ENCODE measurements at places on chromosomes 4 and X.

DNA sequence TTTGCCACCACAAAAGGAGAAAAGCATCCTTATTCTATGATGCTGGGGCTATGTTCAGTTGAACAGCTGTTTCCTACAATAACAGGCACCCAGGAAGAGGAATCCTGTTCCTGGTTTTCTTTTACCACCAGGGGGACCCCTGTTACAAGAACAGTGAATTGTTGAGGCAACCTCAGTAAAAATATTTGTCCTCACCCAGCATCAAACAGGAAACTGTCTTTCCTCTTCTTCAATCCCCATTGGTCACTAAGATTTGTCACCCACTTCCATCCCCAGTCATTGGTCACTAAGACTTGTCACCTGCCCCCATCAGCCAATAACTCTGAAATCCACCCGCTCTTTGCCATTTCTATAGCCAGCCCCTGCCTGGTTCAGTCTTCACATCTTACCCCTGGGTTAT lies 143.5 kb upstream of the GALNT7 start:
- no peak for DNase-seq

DNA sequence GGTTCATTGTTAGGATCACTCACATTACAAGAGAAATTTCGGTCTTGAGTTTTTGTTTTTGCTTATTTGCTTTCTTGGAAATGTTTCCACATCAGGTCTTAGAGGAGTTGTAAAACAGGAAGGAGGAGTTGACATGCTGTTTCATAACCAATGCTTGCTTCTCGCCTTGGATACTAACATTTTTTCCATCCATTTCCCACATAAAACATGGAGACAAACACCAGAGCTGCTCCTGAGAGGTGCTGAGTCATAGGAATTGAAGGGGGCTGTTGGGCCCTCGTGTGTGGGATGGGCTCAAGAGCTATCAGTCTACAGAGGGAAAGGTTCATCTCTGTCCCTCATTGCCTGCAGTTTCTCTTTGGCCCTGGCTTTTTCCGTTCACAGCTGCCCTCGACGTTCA lies 29.9 kb downstream of the TBL1X start:
- no peak for DNase-seq

GRCh38 chrX:72348247-72348979 lies 42.7 kb upstream of the CITED1 start:
- no peak for DNase-seq

GRCh38 chr4:100166297-100167039 lies 23.8 kb downstream of the DDIT4L start:
- DNase-seq = no peak
